Activated CD4-positive, alpha-beta T cell treated with anti-CD3 and anti-CD28 coated beads, Interleukin-2, Interleukin-4, amounts not matched to agents 100 ng/mL and 50 ng/mL, durations not matched to agents 16 hours and 8 hours (primary cell): ENCODE measurements at places on chromosomes 16 and 17.
A peak's percentile ranks its signal among the peaks of the same experiment; 100 is the strongest.

GRCh38 chr16:12804395-12804794 lies 708 bp upstream of the CPPED1 start:
- DNase-seq: no peak

DNA sequence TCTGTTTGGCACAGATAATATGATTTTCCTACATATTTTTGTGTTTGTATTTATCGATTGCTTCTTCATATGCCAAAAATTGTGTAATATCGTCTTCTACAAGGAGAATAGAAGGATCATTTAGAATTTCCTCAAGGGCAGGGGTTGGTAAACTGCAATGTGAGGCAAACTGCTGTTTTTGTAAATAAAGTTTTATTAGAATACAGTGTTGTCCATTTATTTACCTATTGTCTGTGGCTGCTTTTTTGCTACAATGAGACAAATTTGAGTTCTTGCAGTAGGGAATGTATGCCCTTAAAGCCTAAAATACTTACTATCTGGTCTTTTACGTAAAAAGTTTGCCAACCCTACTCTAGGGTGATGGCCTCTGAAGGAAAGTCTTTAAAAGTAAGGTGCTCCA lies 509.5 kb downstream of the TMEM114 start:
- no peak for DNase-seq

DNA sequence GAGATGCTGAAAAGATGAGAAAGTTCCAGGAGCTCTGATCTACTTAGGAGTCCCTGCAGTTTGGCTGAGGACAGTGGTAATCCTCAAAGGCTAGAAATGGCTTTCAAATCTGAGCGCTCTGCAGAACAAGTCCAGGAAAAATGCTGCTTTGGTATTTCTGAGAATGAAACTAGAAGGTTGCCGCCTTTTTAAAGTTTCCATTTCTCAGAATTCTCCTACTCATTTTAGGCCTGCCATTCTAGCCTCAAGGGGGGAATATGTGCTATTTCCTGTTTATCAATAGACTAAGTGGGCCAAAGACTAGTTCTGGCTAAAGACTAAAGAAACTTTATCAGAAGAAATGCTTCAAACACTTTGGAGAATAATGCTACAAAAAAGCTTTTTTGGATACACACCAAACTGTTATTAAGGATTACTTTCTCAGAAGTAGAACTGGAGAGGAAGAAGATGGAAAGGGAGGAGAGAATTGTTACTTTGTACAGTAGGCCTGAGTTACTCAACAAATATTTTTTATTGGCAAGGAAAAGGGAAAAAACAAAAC lies at the start of gene SLFN12L:
Gene SLFN12L, minus strand, starts transcription at position 78 of the 541 bp plus-strand sequence. CDS start 15,314 bp downstream, outside the sequence.
- peak; percentile 91 for DNase-seq

GRCh38 chr16:11105038-11105903 lies 150.7 kb downstream of the SOCS1 start:
- DNase-seq: peak; percentile 85

DNA sequence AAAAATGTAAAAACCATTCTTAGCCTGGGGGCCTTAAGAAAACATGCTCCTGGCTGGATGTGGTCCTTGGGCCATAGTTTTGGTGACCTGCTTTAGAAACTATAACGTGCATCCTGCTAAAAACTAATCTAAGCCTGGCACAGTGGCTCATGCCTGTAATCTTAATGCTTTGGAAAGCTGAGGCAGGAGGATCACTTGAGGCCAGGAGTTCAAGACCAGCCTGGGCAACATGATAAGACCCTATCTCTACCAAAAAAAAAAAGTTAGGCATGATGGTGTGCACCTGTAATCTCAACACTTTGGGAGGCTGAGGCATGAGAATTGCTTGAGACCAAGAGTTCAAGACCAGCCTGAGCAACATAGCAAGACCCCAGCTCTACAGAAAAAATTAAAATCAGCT lies 183.8 kb upstream of the CHMP6 start:
- no peak for DNase-seq

- DNase-seq: no peak
Observed at GRCh38 chr16:46731691-46732555, 16.2 kb downstream of the MYLK3 start.

- no peak for DNase-seq
Observed at GRCh38 chr17:6577686-6578263, 21.4 kb upstream of the PITPNM3 start.

- DNase-seq: no peak
Observed at GRCh38 chr17:20267459-20267842, 199.9 kb downstream of the LGALS9B start.

DNA sequence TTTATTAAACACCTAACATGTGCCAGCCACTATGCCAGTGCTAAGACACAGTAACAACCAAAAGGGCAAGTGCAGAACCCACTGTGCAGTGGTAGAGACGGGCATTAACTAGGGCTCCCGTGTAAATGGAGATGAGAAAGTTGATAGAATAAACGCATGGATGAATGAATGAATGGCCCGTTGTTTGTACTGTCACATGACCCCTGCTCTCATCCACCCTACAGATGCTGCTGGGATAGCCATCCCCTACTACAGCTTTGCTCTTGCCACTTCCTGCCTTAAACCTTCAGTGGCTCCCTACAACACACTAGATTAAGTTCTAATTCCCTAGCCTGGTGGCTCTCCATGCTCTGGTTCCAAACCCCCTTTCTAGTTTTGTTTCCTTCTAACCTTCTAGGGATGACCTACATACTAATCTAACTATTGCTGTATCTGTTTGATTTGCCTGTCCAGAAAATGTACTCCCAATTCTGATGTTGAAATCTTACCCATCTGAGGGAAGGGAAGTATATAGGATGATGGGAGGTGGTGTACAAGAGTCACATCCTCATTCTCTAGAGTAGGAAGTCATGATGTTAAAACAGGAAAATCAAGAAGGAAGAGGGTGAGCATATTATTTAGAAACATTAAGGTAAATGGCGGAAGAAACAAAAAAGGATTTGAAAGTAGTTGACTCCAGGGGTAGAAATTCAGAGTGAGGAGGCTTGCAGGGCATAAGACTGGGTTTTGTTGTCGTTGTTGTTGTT lies 11.4 kb upstream of the TNRC6C start:
- DNase-seq: no peak

DNA sequence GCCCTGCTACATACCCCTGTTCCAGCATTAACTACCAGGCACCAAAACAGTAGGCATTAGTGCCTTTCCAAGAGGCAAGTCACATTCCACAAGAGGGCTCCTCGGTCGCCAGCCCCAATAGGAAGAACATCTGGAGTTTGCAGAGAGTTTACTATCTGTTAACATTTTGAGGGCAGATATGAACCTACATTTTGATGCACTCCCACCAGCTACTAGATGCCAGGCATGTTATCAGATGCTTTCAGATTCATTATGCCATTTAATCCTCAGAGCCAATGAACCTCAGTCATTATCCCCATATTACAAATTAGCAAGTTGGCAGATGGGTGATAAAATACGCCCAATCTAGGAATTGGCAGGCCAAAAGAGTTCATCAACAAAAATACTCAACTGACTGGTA lies 4.2 kb upstream of the CMTM2 start:
- DNase-seq: no peak

DNA sequence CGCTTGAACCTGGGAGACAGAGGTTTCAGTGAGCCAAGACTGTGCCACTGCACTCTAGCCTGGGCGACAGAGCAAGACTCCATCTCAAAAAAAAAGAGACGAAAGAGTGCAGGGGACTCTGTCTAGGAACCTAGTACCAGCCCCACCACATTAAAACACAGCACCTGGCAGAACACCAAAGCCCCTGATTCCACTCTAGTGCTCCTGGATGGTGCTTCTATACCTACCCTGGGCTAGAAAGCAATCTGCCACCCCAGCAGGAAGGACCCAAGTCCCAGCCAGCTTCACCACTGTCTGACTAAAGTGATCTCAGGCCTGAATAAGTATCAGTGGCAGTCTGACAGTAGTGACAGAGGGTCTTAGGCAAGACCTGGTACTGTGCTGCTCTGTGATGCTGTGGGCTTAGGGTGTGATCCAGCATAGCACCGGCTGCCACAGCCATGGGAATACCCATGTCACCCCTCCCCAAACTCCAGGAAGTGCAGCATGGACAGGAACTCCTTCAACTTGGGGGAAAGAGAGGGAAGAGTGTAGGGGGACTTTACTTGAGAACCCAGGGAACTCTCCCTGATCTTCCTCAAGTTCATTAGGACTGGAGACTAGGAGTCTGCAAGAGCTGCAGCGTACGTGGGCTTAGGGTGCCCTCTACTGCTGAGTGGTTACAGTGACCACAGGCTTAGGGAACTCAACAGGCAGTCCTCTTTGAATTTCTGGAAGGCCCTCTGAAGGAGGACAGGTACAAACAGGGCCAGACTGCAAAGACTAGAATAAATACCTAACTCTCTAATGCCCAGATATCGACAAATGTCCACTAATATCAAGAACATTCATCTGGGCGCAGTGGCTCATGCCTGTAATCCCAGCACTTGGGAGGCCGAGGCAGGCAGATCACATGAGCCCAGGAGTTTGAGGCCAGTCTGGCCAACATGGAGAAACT lies 30.0 kb upstream of the RNF43 start:
- peak; percentile 80 for DNase-seq

DNA sequence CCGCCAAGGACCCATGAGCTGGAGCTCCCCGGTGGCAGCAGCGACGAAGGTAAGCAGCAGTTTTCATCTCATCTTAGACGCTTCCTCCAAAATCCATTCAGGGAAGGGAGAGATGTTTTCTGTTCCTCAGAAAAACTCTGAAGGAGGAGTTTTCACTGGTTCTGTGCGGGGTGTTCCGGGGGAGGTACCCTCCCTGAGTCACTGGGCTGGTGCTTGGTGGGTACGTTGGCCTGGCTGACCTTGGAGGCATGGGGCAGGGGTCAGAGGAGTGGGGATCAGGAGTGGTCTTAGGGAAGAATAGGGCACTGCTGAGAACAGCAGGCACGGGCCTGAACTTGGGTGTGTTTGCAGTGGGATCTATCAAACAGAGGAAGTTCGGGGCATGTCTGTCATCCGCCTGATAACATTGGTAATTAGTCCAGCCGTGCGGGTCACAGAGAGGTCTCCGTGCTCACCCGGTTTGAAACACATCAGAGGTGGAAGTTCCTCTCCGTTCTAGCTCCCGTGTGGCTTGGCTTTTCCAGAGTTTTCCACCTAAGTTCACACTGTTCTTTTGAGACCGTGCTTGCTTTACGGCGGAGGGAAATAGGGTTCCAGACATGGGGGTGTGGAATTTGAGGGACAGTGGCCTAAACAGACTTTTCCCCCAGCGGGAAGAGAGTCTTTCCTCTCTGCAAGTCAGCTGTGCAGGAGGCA lies 59.6 kb upstream of the CIBAR2 start:
- DNase-seq: no peak

DNA sequence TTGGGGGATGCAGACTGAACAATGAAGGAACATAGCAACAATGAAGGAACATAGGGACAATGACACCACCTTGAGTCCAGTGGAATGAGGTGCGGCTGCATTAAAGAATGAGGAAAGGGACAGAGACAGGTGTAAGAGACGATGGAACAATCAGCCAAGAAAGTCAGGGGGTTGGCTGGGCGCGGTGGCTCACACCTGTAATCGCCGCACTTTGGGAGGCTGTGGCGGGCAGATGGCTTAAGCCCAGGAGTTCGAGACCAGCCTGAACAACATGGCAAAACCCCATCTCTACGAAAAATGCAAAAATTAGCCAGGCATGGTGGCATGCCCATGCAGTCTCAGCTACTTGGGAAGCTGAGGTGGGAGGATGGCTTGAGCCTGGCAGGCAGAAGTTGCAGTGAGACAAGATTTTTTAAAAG lies 13.6 kb upstream of the CBFB start:
- no peak for DNase-seq

DNA sequence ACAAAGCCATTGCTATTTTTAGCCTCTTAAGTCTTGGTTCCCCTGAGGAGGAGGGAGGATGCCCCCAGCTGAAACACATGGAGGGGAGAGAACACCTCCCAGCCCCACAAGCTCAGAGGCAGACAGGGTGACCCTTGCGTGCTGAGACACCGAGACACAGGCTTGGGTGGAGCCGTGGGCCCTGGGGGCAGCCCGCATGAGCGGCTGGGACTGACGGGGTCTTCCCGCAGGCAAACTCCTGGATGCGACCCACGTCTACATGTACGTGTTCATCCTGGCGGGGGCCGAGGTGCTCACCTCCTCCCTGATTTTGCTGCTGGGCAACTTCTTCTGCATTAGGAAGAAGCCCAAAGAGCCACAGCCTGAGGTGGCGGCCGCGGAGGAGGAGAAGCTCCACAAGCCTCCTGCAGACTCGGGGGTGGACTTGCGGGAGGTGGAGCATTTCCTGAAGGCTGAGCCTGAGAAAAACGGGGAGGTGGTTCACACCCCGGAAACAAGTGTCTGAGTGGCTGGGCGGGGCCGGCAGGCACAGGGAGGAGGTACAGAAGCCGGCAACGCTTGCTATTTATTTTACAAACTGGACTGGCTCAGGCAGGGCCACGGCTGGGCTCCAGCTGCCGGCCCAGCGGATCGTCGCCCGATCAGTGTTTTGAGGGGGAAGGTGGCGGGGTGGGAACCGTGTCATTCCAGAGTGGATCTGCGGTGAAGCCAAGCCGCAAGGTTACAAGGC lies 9.8 kb downstream of the SLC16A3 start:
- DNase-seq: peak; percentile 78

DNA sequence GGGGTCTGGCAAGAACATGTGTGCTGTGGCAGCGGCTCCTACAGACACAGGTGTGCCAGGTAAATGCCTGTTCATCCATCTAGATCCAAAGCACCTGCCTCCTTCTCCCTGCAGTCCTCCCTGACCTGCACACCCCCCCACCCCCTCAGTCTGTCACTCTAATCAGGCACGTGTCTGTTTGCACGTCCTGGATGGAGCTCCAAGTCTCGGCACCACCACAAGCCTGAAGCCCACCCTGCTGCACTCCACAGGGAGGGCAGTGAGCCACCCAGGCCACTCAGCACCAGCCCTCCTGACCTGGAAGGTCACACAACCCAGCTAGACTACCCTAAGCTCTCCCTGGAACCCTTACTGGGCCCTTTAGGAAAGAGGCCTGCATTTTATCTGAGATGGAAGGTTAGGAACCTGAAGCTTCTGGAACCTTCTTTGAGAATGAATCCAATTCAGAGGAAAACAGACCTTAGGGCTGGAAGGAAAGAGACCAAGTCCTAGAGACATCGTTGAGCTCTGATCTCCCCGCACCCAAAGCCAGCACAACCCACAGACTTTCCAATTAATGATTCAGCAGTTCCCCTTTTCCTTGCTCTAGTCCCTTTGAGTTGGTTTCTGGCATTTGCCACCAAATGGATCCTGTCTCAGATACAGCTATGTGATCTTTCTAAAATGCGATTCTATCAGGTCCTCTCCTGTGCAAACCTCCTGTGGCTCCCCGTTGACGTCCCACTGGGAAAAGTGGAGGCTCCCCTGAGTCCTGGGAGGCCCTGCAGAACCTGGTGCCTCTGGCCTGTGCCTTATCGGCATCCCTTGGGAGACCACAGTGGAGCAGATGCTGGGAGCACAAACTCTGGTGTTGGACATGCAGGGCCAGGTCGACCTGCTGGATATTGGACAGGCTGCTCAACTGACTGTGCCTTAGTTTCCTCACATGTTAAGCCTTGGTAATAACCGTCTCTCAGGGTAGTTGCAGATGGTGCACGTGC lies 67.9 kb downstream of the PRMT7 start:
- DNase-seq: no peak
